ENCODE measurements at places on chromosomes 2 and 18.

DNA sequence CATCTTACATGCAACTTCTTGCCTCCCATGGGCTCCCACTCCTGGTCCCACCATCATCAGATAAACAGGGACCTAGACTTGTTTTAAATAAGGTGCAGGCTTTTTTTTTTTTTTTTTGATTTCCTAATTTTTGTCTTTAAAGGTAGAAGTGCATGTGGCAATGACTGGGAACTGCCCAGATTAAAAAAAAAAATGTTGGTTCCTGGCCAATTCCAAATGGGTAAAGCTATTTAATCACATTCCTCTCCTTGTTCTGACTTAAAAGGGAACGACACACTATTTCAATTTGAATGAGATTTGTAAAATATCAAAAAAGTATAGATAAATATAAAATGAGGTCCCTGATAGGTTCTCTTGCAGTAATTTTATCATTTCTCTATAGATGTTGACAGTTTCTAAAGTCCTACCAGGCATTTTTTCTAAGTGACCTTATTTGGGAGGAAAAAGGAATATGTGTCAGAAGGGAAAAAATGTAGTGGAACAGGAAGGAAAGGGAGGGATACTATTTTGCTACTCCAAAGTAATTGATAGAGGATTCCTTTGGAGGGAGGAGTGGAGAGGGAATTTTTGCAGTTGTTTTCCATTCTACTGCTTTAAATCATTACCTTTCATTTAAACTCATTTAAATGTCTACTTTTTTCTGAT, 43.3 kb downstream of the DDX1 start:
- DNase-seq = no peak
- no peak overlapping the region for H3K27ac ChIP-seq
- H3K4me3 ChIP-seq = no peak overlapping the region

GRCh38 chr2:231425291-231425810, 29.8 kb downstream of the B3GNT7 start:
- H3K27me3 ChIP-seq = peaks cover 2% of the 10 kb centered on the region
- H3K4me1 ChIP-seq = peaks cover 4% of the 10 kb centered on the region
- no peak for DNase-seq
- H3K4me3 ChIP-seq = no peak overlapping the region

- H3K4me3 ChIP-seq = no peak overlapping the region
- H3K4me1 ChIP-seq = peaks cover 5% of the 10 kb centered on the region
- no peak overlapping the region for H3K27ac ChIP-seq
- peaks cover 7% of the 10 kb centered on the region for H3K27me3 ChIP-seq
- DNase-seq = no peak
These were observed 184.1 kb upstream of the FN1 start for GRCh38 chr2:215619989-215620388.

- H3K4me3 ChIP-seq = no peak overlapping the region
- H3K27me3 ChIP-seq = peaks cover 2% of the 10 kb centered on the region
- DNase-seq = no peak
- no peak overlapping the region for H3K27ac ChIP-seq
- H3K4me1 ChIP-seq = no peaks in the 10 kb centered on the region
- H3K36me3 ChIP-seq = no peaks in the 10 kb centered on the region
These were observed 9.3 kb upstream of the EFEMP1 start for GRCh38 chr2:55932843-55933242.

GRCh38 chr2:230794497-230794896, 70.2 kb upstream of the ITM2C start:
- H3K27me3 ChIP-seq = peaks cover 2% of the 10 kb centered on the region
- H3K4me3 ChIP-seq = peak overlapping the region; percentile 78
- H3K36me3 ChIP-seq = peaks cover 51% of the 10 kb centered on the region
- H3K4me1 ChIP-seq = peaks cover 54% of the 10 kb centered on the region
- H3K27ac ChIP-seq = peak overlapping the region; percentile 97

- no peak for DNase-seq
- no peak overlapping the region for H3K4me3 ChIP-seq
- no peaks in the 10 kb centered on the region for H3K27me3 ChIP-seq
These were observed 13.7 kb downstream of the KANSL1L start for GRCh38 chr2:210157526-210157925.

All from activated T-helper 1 cell treated with anti-CD3 and anti-CD28 coated beads, Interleukin-12 subunit alpha, Interleukin-12 subunit beta, Interleukin-2, Interleukin-4 antibody, amounts not matched to agents 30 ng/mL and 10 ng/mL and 1 ng/mL, durations not matched to agents 14 hours and 24 hours and 36 hours (primary cell).